ENCODE measurements at places on chromosomes 16 and 17.

DNA sequence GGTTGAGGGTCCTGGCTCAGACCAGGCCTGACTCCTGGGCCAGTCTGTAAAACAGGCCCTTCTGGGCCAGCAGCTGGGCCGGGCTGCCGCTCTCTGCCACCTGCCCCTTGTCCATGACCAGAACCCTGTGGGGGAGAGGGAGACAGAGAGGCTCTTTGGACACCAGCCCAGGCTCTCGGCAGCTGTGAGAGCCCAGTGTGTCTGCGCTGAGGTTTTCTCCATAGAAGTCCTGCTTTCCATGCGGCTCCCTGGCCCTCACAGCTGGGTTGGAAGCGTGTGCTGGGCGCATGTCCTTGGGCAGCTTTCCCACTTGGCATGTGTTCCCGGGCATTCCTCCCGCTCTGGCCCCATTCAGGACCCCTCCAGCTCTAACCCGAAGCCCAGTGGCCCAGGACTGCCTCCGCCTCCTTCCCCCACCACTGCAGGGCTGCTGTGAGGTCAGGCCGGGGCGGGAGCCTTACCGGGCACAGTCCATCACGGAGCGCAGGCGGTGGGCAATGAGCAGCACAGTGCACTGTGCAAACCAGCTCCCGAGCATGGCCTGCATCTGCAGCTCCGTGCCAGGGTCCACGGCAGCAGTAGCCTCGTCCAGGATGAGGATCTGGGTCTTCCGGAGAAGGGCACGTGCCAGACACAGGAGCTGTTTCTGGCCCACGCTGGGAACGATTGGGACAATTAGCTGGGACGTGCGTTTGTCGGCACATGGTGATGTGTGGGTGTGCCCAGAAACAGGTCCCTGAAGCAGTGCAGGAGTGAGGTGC lies 73.0 kb downstream of the ABCC6 start:
- DNase-seq: peak; percentile 30

- DNase-seq: no peak
Observed at GRCh38 chr17:81392909-81393654, 2.2 kb upstream of the BAHCC1 start.

DNA sequence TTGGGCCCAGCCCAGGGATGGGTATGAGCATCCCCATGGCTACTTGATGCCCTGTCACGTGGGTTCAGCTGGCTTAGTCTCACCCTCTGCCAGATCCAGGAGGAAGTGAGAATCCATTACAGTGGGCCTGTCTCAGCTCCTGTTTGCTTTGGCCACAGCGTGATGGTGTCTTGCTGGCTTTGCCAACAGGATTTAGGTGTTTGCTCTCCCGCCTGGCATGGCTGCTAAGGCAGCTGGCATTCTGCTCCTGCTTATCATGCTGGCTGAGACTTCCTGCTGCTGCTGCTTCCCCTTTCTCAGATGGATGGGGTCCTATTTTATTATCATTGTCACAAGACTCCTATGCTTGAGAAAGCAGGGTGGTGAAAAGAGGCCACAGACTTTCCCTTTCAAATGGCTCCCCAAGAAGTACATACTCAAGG lies 28.3 kb upstream of the HOXB13 start:
- DNase-seq: no peak

- DNase-seq: no peak
Observed at GRCh38 chr17:28916302-28916934, 13.5 kb upstream of the DHRS13 start.

- no peak for DNase-seq
Observed at GRCh38 chr17:45833920-45834319, 10.8 kb upstream of the SPPL2C start.

DNA sequence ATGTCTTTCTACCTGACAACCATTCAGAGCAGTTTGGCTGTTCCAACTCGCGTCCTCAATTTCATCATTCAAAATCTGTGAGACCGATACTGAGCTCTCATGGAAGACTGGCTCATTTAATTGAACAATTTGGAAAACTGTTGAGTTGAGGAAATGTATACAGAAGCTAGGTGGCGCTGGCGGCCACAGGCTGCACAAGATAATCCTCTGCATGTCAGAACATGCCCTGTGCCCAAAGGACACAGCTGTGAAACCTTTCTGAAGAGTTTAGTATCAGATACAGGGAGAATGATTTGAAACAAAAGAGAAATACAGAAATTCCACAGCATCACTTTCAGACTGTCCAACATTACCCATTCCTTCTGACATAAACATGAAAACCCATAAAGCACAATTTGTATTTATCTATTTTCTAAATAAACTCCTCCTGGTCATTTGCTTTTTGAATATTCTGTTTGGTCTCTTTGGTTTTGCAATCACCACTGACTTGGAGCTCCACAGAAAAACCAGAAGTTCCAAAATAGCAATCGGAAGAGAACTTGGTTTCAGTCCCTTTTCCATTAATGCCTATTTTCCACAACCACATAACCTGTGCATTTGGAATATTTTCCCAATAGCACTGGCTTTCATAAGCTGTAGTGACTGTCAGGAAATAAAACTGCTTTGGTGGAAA lies 192.8 kb downstream of the MAP2K6 start:
- peak; percentile 5 for DNase-seq

DNA sequence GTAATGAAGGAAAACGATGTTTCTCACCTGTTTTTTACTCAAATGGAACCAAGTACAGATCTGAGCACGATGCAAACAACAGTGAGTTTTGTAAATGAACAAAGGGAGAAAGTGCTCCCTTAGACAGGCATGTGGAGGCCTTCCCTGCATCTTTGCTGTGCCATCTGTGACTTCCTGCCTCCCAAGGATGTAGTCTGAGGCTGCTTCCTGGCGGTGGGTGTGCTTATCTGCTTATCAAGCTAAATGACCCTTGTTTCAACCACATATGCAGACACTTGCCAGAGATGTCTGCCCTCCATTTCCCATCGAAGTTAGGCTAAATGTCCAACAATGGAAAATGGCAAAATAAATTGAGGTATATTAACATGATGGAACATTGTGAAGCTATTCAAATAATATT lies 34.6 kb downstream of the RGS9 start:
- no peak for DNase-seq

- no peak for DNase-seq
Observed at GRCh38 chr16:23137256-23137655, 12.0 kb downstream of the USP31 start.

DNA sequence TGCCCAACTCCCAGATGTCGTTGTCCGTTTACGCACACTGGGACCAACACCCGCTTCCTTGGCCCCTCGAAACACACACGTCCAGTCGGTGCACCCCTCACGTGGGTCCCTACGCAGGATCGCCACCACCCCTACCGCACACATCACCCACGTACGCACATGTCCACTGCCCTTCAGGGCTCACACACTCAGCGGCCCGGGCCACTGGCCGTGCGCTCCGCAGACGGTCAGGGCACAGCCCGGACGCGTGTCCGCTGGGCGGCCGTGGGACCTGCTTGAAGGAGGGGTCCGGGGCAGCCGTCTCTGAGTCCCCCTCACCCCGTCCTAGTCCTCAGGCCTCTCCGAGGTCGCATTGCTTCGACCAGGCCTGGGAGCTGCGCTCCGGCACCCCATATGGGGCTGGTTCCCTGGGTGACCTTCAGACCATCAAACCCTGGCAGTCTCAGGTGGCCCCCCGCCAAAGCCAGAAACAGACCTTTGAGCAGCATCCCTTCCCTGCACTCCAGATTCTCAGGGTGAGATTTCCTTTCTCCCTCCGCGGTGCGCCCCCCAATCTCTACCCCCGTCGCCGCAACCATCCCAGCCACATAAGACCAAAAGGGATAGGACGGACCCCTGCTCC lies 914 bp upstream of the GPRC5B start:
- DNase-seq: no peak

DNA sequence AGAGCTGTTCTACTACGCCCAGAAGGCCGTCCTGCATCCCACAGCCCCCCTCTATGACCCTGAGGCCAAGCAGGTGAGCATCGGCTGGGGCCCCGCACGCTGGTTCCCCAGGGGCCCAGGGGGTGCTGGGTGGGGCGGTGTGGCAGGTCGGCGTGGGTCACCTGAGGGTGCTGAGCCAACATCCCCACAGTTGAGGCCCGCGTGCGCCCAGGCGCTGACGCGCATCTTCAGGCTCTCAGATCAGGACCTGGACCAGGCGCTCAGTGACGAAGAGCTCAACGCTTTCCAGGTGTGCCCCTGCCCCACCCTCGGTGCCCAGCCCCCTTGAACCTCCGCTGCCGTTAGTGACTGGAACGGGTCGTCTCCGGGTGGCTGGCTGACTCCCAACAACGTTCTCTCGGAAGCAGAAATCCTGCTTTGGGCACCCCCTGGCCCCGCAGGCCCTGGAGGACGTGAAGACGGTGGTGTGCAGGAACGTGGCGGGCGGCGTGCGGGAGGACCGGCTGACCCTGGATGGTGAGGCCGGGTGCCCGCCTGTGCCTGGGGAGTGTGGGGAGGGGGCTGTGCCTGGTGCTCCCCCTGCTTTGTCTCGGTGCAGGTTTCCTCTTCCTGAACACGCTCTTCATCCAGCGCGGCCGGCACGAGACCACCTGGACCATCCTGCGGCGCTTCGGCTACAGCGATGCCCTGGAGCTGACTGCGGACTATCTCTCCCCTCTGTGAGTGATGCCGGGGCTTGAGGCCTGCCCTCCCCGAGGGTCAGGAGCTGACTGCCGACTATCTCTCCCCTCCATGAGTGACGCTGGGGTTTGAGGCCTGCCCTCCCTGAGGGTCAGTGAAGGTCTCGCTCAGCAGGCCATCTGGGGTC lies 2.8 kb downstream of the RHOT2 start:
- no peak for DNase-seq

DNA sequence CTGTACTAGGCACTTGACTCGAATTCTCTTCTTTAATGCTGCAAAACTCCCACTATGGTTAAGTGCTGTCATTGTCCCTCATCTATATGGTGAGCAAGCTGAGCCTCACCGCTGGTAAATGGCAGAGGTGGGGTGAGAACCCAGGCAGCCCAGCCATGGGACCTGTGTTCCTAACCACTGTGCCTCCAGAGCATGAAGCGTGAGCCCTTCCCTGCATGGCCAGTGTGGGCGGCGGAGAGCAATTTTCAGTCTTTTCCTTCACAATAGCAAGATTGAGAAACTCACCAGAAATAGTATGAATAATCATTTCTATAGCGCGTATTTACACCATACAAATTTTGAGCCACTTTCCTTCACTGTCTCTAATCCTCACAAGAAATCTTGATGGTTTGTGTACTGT lies 9.2 kb downstream of the BFAR start:
- DNase-seq: no peak

GRCh38 chr16:84509032-84509950 lies 4.8 kb upstream of the MEAK7 start:
- no peak for DNase-seq

- no peak for DNase-seq
Observed at GRCh38 chr16:867421-868385, 67.2 kb upstream of the GNG13 start.

- DNase-seq: no peak
Observed at GRCh38 chr16:56684926-56685590, 2.8 kb downstream of the MT1X start.

DNA sequence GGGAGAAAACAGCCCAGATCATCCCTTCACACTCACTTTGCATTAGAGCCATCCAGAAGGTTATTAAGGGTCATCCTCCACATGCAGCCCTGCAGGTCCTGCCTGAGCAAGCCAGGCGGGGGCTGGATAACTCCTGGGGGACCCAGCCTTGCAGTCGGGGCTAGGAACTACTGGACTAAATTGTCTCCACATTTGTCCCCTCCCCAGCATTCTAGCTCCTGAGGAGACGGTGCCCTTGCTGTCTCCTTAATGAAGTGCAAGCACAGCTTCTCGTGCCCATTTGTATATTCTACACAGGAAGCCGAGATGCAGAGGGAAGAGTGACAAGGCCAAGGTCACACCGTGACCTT lies 185.2 kb downstream of the C16orf95 start:
- no peak for DNase-seq

DNA sequence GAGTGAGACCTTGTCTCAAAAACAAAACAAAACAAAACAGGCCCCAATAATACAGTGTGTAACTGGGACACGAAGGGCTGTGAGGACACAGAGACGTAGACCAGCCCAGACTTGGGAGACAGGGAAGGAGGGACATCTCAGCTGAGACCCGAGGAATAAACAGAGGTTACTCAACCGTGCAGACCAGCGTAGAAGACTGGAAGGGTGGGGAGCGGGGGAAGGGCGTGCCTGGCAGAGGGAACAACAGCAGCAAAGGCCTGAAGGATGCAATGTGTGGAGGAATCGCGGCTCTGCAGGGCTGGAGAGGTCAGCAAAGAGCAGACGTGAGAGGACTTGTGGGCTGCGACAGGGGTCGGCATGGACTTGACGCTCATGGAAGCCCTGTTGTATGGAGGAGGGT lies 11.6 kb upstream of the CES4A start:
- DNase-seq: no peak

GRCh38 chr17:1029196-1029921 lies 32.4 kb downstream of the TIMM22 start:
- DNase-seq: peak; percentile 51

- no peak for DNase-seq
Observed at GRCh38 chr17:17200311-17200710, 5.8 kb downstream of the PLD6 start.

- DNase-seq: no peak
Observed at GRCh38 chr17:37191219-37191618, 184.6 kb upstream of the C17orf78 start.

Measured in brain pericyte (primary cell).